ENCODE measurements at places on chromosomes 6 and 20.

GRCh38 chr20:51272401-51272800 lies 249.5 kb upstream of the KCNG1 start:
- ATAC-seq = no peak

- no peak for ATAC-seq
Measured at GRCh38 chr6:38909015-38909730, 139.4 kb upstream of the GLP1R start.

DNA sequence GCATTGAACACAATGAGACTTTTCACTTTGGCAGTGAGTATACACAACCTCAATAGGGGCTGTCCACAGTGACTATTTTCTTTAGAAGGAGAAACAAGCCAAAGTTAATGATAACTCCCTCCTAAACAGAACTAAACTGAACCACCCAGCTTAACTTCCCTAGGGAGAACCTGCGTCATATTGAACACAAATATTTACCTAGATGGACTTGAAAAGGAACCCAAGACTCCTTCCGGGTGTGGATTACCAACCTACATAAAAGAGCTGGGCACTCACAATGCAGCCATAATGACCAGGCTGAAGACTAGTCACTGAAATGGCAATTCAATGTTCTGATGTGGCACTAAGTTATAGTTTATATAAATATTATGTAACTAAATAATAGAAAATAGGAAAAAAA lies 160.6 kb downstream of the IBTK start:
- ATAC-seq = no peak

GRCh38 chr6:29834564-29835436 lies 7.2 kb downstream of the HLA-G start:
- peak; percentile 47 for ATAC-seq

DNA sequence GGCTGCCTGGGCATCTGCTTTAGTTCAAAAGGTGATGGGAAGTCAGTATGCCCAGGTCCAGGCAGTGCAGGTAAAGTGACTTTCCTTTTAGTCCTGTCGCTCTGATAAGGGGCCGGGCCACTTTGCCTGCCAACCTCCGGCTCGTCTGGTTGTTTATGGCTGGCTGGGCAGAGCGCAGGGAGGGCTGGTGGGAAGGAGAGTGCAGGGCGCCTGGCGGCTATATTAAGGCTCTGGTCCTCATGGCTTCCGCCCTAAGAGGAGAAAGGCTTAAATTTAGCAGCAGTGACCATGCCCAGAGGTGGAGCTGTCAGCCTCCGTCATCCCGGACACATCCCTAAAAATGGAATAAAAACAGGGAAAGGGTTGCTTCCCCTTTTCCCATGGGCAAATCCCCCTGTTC lies 14.6 kb downstream of the GATA5 start:
- ATAC-seq = no peak

Measured in activated T-helper 17 cell treated with anti-CD3 and anti-CD28 coated beads, Interleukin-2, amount 50 U/mL, for 72 hours (primary cell).